NCI-H2081 treated with DMSO at 0.1 percent for 48 hours (cell line): ENCODE measurements at places on chromosomes 16 and 17.

GRCh38 chr17:44906763-44907728 lies 7.8 kb upstream of the EFTUD2 start:
- DNase-seq = no peak

- no peak for DNase-seq
Measured at GRCh38 chr16:86218479-86219170, 291.7 kb upstream of the FOXF1 start.

DNA sequence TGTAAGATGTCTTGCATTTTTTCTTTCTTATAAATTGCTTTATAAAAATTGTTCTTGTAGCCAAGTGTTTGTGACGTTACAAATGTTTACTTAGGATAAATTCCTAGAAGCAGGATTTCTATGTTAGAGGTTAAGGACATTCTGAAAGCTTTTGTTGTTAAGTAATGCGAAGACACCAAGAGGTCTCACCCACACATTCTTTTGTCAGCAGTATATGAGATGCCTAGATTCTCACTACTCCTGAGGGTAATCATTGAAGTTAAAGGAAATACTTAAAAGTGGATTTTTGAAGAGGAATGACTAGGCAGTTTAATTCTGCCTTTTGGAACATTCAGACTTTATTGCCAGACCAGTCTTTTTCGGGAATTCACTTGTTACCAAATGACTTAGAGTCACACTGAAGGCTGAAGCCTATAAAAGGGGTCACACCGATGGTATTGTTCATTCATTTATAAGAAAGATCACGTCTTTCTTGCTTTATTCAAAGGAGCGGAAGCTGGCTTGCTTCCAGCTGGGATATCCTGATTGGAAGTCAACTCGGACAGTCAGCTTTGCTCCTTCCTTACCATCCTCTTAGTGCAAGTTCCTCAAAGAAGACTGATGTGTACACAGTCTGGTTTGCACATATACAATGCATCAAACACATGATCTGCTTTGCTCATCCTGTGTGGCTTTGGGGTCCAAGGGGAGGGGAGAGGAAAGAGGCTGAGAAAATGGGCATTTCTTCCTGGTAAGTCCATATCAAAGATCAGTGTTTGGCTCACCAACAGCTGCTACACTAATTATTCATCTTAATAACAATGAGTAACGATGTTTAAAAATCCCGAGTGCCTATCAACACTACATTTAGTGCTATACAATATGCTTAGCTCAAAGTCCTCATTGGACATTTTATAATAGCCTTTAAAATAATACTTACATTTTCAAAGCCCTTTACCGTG lies 160.0 kb downstream of the MAP2K6 start:
- DNase-seq = no peak

DNA sequence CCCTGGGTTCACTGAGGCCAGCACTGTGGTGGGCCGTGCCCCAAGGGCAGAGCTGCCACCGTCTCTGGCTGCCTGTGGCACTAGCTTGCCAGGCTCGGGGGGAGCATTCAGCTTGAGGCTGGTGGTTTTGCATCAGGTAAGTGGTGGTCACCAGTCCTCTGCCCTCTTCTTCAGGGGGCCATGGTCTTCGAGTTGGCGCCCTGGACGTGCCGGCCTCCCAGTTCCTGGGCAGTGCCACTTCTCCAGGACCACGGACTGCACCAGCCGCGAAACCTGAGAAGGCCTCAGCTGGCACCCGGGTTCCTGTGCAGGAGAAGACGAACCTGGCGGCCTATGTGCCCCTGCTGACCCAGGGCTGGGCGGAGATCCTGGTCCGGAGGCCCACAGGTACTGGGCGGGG lies 32.2 kb downstream of the TSC2 start:
- DNase-seq = no peak

DNA sequence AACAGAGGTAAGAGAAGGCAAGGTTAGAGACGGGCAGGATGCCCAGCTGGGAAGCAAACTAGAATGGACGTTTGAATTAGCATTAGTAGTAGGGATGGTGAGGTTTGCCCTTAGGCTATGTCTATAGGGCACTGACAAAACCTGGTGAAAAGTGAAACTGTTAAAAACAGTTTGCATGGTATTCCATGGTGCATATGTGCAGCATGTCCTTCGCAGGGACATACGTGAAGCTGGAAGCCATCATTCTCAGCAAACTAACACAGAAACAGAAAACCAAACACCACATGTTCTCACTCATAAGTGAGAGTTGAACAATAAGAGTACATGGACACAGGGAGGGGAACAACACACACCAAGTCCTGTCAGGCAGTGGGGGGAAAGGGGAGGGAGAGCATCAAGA lies 25.8 kb downstream of the NACA2 start:
- no peak for DNase-seq
